Uterine smooth muscle cell (primary cell): ENCODE measurements at places on chromosomes 6 and 20. TPM values are rescaled to one million over a fixed set of nuclear protein-coding genes. Genes with fewer than 3 reads are reported as not detected.

Gene EPB41L1
- 16.4 and 24.7 TPM in 2 replicates for total RNA-seq

Gene SAMD5
- 0.44 and 1.00 TPM in 2 replicates for total RNA-seq

Gene RIMS1
- 0.33 and 0.50 TPM in 2 replicates for total RNA-seq

Gene SLC35F1
- total RNA-seq, result 0.12 TPM in 1 of 2 replicates, not detected in the other

Gene RAD21L1
- 0.66 TPM in 1 of 2 replicates, not detected in the other for total RNA-seq

Gene TCF21
- total RNA-seq, result 1.9 and 5.5 TPM in 2 replicates

Gene TRIM31
- total RNA-seq, result not detected in 2 replicates

Gene NKX2-2
- not detected in 2 replicates for total RNA-seq

Gene BMP2
- total RNA-seq, result 5.0 and 13.5 TPM in 2 replicates

Gene GMDS
- 7.0 and 11.8 TPM in 2 replicates for total RNA-seq

Gene EFCAB8
- under 0.01 TPM in 1 of 2 replicates, not detected in the other for total RNA-seq

Gene SLC22A1
- total RNA-seq, result 0.62 and 0.77 TPM in 2 replicates

Gene C6orf15
- total RNA-seq, result not detected in 2 replicates

Gene KIAA0408
- 1.4 and 1.5 TPM in 2 replicates for total RNA-seq

Gene CCN5
- total RNA-seq, result 1.5 and 10.6 TPM in 2 replicates

Gene MCCD1
- total RNA-seq, result not detected in 2 replicates

Gene ATXN1
- 23.6 and 34.2 TPM in 2 replicates for total RNA-seq

Gene PCMT1
- total RNA-seq, result 128 and 272 TPM in 2 replicates

Gene AGER
- total RNA-seq, result 0.12 and 0.44 TPM in 2 replicates

Gene COL9A3
- total RNA-seq, result 0.11 and 1.1 TPM in 2 replicates

Gene MMS22L
- total RNA-seq, result 17.0 and 40.2 TPM in 2 replicates

Gene OPRL1
- 1.1 and 2.1 TPM in 2 replicates for total RNA-seq

Gene MMP24OS
- 7.1 and 17.0 TPM in 2 replicates for total RNA-seq

Gene LHFPL5
- total RNA-seq, result not detected in 2 replicates

Gene LTB
- 0.25 TPM in 1 of 2 replicates, not detected in the other for total RNA-seq

Gene LY6G6F
- total RNA-seq, result not detected in 2 replicates

Gene FILIP1
- total RNA-seq, result 0.62 and 1.4 TPM in 2 replicates
